ENCODE measurements at places on chromosomes 4 and X. TPM values are rescaled to one million over a fixed set of nuclear protein-coding genes. Genes with fewer than 3 reads are reported as not detected.

MAGEB17 gene
- total RNA-seq: not detected

NEUROG2 gene
- total RNA-seq: not detected

DNA sequence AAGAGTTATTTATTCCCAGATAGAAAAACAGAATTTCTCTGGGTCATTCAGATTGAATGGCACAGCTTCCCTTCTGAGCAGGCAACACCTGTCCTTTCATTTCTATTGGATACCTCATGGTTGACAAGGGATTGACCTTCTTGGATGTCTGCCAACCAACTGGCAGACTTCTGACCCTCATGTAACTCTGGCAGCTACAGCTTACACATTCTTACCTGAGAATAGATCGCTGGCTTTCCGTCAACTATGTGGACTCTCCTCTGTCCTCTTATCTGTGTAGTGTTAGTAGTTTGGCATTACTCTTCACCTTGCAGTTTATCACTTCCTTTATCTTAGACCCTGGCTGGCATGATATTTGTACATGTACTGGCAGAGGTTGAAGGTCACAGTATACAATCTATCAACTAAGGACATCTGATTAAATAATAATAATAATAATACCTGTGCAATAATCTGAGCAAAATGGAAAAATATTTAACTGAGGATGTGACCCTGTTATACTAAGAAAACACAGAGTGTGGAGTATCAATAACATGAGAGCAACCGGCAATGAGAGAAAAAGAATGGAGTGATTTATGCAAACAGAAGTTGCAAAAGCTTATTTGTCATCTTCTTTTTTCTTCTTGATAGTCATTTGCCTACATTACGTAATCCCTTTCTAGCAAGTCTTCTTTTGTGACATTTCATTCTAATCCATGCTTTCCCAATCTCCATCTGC lies 1118.2 kb downstream of the ARAP2 start:
- H3K4me1 ChIP-seq: no peaks in the 10 kb centered on the region
- no peak for DNase-seq
- no peak overlapping the region for H3K27ac ChIP-seq
- H3K4me3 ChIP-seq: no peak overlapping the region
- H3K36me3 ChIP-seq: no peaks in the 10 kb centered on the region
- H3K27me3 ChIP-seq: no peaks in the 10 kb centered on the region

GRCh38 chr4:176137631-176138030 lies 57.8 kb downstream of the SPATA4 start:
- DNase-seq: no peak
- H3K36me3 ChIP-seq: no peaks in the 10 kb centered on the region

- DNase-seq: no peak
- H3K4me1 ChIP-seq: peaks cover 20% of the 10 kb centered on the region
- H3K27ac ChIP-seq: no peak overlapping the region
- no peaks in the 10 kb centered on the region for H3K36me3 ChIP-seq
- peaks cover 32% of the 10 kb centered on the region for H3K27me3 ChIP-seq
Observed at GRCh38 chr4:48015216-48015615, 1.3 kb downstream of the CNGA1 start.

GRCh38 chr4:26462874-26463273 lies 27.4 kb downstream of the CCKAR start:
- no peaks in the 10 kb centered on the region for H3K36me3 ChIP-seq
- H3K4me3 ChIP-seq: no peak overlapping the region
- no peaks in the 10 kb centered on the region for H3K4me1 ChIP-seq
- H3K27me3 ChIP-seq: peaks cover 4% of the 10 kb centered on the region
- H3K27ac ChIP-seq: no peak overlapping the region

GRCh38 chr4:1347410-1347864 lies 429 bp downstream of the UVSSA start:
- DNase-seq: peak; percentile 95
- H3K4me3 ChIP-seq: peak overlapping the region; percentile 98

DNA sequence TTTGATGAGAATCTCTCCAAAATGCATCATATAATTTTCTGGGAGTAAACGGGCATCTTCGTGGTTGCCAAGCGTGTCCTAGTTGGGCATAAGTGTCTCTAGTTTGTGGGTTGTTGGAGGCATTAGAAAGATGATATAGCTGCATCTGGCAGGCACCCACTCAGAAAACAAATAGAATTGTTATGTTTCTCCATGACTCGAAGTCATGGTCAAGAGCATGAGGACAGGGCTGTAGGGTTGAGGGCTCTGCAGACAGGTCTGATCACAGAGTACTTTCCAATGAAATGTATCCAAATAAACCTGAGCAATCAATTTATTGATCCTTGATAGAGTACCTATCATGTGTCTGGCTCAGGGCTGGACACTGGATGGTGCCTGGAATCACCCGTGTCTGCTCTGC lies 82.7 kb downstream of the SORCS2 start:
- H3K4me3 ChIP-seq: no peak overlapping the region
- no peak for DNase-seq
- no peaks in the 10 kb centered on the region for H3K4me1 ChIP-seq
- H3K27ac ChIP-seq: no peak overlapping the region

GRCh38 chrX:69282893-69283690 lies 117.8 kb upstream of the PJA1 start:
- H3K4me1 ChIP-seq: no peaks in the 10 kb centered on the region
- no peaks in the 10 kb centered on the region for H3K36me3 ChIP-seq
- no peak overlapping the region for H3K4me3 ChIP-seq
- no peak overlapping the region for H3K27ac ChIP-seq

Measured in spleen (tissue), 13 donors.